ENCODE measurements at places on chromosomes 1 and 21. TPM values are rescaled to one million over a fixed set of nuclear protein-coding genes. Genes with fewer than 3 reads are reported as not detected.

GABPB2 gene
- 7.4 TPM for total RNA-seq

C1orf115 gene
- 10.8 TPM for total RNA-seq

GRIK3 gene
- 0.52 TPM for total RNA-seq

DNA sequence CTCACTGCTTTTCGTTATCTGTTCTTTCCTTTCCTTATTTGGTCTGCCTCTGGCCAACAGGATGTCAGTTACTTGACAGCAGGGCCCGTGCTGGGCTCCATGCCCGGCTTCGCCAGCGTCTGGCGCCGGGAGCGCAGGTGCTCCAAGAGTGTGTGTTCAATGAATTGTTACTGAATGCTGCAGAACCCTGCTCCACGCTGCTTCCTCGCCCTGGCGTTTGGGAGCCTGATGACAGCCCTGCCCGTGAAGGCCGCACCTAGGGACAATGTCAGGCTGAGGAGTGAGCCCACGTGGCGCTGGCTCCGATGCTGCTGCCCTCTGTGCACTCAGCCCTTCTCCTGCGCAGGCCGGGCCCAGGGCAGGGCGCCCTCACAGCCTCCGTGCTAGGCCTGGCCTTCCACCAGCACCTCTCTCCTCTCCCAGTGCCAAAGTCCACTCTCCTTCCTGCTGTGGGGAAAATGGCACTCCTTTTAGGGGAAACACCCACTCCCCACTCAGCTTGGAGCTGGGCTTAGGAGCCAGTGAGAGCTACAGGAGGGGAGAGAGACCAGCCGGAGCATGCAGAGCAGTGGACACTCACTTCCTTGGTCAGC lies 51.4 kb downstream of the ACBD3 start:
- H3K27ac ChIP-seq, result no peak overlapping the region
- H3K4me3 ChIP-seq, result no peak overlapping the region
- no peaks in the 10 kb centered on the region for H3K36me3 ChIP-seq
- H3K4me1 ChIP-seq, result no peaks in the 10 kb centered on the region

- no peaks in the 10 kb centered on the region for H3K27me3 ChIP-seq
- no peak overlapping the region for H3K27ac ChIP-seq
- no peak for DNase-seq
- no peaks in the 10 kb centered on the region for H3K4me1 ChIP-seq
- no peak overlapping the region for H3K4me3 ChIP-seq
- no peaks in the 10 kb centered on the region for H3K36me3 ChIP-seq
Measured at GRCh38 chr1:9536301-9536700, 3.0 kb upstream of the SLC25A33 start.

DNA sequence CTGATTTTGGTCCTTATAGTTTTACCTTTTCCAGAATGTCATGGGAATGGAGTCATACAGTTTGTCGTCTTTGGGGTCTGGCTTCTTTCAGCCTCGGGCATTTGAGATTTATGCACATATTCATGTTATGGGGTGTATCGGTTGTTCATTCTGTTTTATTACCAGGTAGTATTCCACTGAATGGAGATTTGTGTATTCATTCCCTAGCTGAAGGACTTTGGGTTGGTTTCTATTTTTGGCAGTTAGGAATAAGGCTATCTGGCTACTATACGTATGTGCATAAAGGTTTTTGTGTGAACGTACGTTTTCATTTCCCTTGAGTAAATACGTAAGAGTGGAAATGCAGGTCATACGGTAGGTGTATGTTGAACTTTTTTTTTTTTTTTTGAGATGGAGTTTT lies 65.1 kb downstream of the ACTL8 start:
- no peak overlapping the region for H3K4me3 ChIP-seq
- H3K36me3 ChIP-seq, result no peaks in the 10 kb centered on the region
